Fibroblast of lung (primary cell): ENCODE measurements at places on chromosomes 1 and 21. TPM values are rescaled to one million over a fixed set of nuclear protein-coding genes. Genes with fewer than 3 reads are reported as not detected.

Gene PAQR6
- total RNA-seq: 0.26 and 0.33 TPM in 2 replicates

Gene SORT1
- total RNA-seq: 12.8 and 37.5 TPM in 2 replicates

Gene AMY1B
- total RNA-seq: not detected in 2 replicates

Gene KLHDC8A
- not detected in 2 replicates for total RNA-seq

Gene GPR37L1
- total RNA-seq: not detected in 2 replicates

DNA sequence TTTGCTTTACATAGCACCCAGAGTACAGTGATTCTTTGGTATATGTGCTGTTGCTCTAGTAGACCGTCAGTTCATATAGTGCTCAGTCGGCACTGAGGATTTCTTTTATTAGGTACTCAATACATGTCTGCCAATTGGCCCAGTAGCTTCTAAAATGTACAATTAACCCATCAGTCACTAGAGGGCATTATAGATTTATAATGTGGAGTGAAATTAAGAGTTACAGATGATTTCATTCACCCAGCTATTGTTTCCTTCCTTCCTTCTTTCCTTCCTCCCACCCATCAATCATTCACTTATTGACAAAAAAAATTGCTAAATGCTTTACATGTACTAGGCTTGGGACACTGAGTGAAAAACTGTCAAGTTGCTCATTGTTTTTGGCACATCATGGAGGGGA lies 263.6 kb upstream of the USP24 start:
- peak; percentile 40 for DNase-seq
- no peaks in the 10 kb centered on the region for H3K4me1 ChIP-seq
- H3K27me3 ChIP-seq: no peaks in the 10 kb centered on the region
- no peaks in the 10 kb centered on the region for H3K36me3 ChIP-seq
- H3K27ac ChIP-seq: no peak overlapping the region

DNA sequence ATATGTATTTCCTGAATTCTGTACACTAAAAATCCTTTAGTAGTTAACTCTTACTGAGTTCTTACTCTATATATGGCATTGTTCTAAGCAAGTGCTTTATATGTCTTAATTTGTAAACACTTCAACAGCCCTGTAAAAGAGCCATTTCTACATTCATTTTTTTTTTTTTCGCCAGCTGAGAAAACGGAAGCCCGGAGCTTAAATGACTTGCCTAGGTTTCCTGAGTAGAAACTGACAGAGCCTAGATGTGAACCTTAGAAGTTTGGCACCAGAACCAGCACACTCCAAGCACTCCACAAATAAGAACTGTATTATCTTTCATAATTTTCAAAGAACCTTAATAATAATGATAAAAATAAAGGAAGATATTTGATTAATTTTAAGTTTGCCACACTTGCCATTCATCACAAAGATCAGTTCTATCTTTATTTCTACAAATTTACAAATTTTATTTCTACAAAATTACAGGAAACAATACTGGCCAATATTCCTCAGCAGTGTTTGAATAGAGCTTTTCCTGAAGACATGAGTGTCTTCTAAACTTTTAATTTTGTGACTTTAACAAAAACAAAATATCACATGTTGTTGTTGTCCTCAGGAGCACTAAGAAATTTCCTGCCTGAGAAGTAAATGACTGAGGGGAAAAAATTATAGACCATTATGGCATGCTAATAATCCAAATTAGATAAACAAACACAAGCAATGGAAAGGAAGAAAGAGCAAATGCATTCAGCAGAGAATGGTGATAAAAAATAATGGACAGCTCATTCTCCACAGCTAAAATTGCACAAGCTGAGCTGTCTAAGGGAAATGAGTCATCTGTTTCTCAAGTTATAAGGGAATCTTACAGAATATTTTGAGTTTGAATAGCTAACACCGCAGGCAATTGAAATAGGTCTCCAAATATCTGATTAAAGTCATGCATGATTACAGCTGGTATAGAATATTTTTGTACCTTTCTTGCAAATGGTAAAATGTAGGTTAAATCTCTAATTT lies 71.2 kb downstream of the DPYD start:
- H3K27ac ChIP-seq: no peak overlapping the region
- no peaks in the 10 kb centered on the region for H3K27me3 ChIP-seq
- no peaks in the 10 kb centered on the region for H3K4me1 ChIP-seq
- peaks cover 1% of the 10 kb centered on the region for H3K36me3 ChIP-seq
- H3K4me3 ChIP-seq: peak overlapping the region; percentile 3

DNA sequence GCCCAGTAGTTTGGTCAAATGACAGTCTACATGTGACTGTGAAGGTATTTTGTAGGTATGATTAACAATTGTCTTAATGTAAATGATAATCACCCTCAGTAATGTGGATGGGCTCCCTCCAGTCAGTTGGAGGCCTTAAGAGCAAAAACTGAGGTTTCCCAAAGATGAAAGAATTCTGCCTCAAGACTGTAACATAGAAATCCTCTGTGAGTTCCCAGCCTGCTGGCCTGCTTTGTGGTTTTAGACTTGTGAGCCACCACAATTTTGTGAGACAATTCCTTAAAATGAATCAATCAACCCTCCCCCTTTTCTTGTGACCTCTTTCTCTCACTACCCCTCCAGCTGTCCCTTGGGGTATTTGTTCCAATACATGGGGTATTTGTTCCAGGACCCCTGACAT lies 226.4 kb upstream of the DPYD start:
- no peaks in the 10 kb centered on the region for H3K4me1 ChIP-seq
- no peaks in the 10 kb centered on the region for H3K27me3 ChIP-seq
- H3K4me3 ChIP-seq: no peak overlapping the region

DNA sequence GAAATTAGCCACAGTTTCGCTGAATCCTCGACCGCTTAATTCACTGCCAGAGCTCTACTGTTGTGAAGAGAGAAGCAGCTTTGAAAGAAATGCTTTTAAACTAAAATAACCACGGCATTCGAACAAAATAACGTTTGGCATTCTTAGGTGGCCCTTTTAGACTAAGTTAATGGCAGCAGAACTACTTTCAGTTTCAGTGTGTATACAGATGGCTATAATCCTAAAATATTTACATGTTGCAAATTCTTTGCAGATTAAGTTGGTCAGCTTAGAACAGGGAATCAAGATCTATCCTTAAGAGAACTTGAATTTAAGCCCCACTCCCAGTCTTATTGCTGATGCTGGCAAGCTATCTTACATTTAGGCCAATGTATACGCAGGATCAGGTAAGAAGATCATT lies 62.7 kb downstream of the ADSS2 start:
- H3K4me1 ChIP-seq: no peaks in the 10 kb centered on the region
- no peaks in the 10 kb centered on the region for H3K36me3 ChIP-seq
- no peaks in the 10 kb centered on the region for H3K27me3 ChIP-seq
- DNase-seq: peak; percentile 14
- no peak overlapping the region for H3K27ac ChIP-seq

- no peaks in the 10 kb centered on the region for H3K27me3 ChIP-seq
- peak; percentile 96 for DNase-seq
- no peak overlapping the region for H3K4me3 ChIP-seq
- H3K4me1 ChIP-seq: peaks cover 2% of the 10 kb centered on the region
- H3K27ac ChIP-seq: peak overlapping the region; percentile 71
- no peaks in the 10 kb centered on the region for H3K36me3 ChIP-seq
These were observed 22.2 kb downstream of the SLC25A33 start for GRCh38 chr1:9561429-9561828.

DNA sequence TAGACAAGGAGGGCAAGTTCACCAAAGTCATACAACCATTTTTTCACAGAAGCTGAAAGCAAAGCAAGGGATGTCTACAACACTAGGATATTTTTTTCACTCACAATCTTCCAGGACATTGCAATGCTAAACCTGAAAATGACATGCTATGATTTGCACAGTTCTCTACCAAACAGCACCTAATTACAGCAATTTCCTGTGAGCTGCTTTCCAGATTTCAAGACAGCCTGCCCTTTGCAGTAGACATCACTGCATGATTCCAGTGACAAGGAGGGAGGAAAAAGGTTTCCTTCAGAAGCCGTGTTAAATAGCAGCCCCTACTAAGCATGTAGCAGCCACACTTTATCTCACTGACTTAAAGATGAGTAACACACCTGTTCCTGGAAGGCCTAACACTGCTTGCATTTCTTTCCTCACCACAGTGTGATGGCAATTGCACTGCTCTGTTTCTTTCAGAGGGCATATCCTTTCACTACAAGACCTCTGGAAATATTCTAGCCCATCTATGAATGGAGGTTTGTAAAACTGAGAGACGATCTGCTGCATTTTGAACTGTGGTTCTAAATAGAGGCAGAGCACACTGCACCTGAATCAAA lies 97.1 kb downstream of the DUSP10 start:
- no peaks in the 10 kb centered on the region for H3K27me3 ChIP-seq
- no peak for DNase-seq
- no peak overlapping the region for H3K27ac ChIP-seq
- no peaks in the 10 kb centered on the region for H3K36me3 ChIP-seq
- no peaks in the 10 kb centered on the region for H3K4me1 ChIP-seq
- H3K4me3 ChIP-seq: no peak overlapping the region

DNA sequence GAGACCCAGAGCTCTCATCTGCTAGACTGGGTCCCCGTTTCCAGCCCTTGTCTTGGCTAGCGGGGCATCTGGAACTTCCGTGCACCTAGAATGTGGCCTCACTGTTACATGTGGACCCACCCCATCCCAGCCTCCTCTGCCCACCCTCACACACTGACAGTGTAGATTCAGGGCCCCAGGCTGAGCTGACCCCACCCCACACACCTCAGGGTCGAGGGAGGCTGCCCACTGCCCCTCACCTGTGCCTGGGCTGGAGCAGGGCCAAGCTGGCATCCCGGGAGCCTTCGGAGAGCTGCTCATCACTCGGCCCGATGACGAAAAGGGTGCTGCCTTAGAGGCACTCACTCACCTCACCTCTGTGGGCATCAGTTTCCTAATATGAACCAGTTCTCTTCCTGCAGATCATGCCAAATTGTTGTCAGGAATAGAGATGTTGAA lies 11.1 kb downstream of the ACOT11 start:
- H3K4me3 ChIP-seq: no peak overlapping the region
- no peaks in the 10 kb centered on the region for H3K4me1 ChIP-seq
- DNase-seq: no peak
- H3K27ac ChIP-seq: no peak overlapping the region
- H3K27me3 ChIP-seq: no peaks in the 10 kb centered on the region

DNA sequence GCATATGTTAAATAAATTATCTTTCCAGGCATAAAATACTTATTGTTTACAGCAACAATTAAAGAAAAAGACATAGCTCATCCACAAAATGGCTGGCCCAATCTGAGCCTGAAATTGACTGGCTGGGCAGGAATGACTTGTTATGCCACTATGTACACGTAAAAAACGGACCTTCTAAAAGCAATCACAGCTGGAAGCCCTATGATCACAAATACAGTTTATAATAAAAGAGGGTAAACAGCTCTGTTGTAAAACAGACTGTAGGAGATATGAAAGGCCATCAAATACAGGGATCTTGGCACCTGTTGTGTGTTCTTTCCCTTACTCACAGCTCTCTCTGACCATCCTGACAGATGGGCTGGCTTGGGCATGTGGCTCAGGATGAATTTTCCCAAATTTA lies 70.5 kb upstream of the DMRTA2 start:
- no peak overlapping the region for H3K27ac ChIP-seq
- no peaks in the 10 kb centered on the region for H3K36me3 ChIP-seq
- no peaks in the 10 kb centered on the region for H3K4me1 ChIP-seq
